ENCODE measurements at places on chromosomes 11 and 22. TPM values are rescaled to one million over a fixed set of nuclear protein-coding genes. Genes with fewer than 3 reads are reported as not detected.

Gene SPDYC
- not detected for total RNA-seq

Gene OR56B4
- total RNA-seq: not detected

Gene PRG3
- total RNA-seq: not detected

Gene GLYAT
- total RNA-seq: not detected

Gene HRAS
- 42.5 TPM for total RNA-seq

Gene ART5
- not detected for total RNA-seq

Gene OMP
- total RNA-seq: not detected

Gene DHCR7
- total RNA-seq: 16.2 TPM

Gene NPAT
- 67.6 TPM for total RNA-seq

Gene MS4A4A
- total RNA-seq: 0.39 TPM

Gene KCNE3
- total RNA-seq: not detected

Gene TCF20
- 88.7 TPM for total RNA-seq

Gene OR2AG1
- not detected for total RNA-seq

Gene RAB3IL1
- total RNA-seq: 0.44 TPM

Gene MMP11
- 0.79 TPM for total RNA-seq

Gene MS4A7
- total RNA-seq: 0.76 TPM

Gene SAA4
- not detected for total RNA-seq

Gene CHRNA10
- 5.5 TPM for total RNA-seq

Gene BTBD18
- total RNA-seq: not detected

Gene PGA5
- not detected for total RNA-seq

Measured in CD4-positive, alpha-beta memory T cell (primary cell).